ENCODE measurements at places on chromosomes 5 and 9. TPM values are rescaled to one million over a fixed set of nuclear protein-coding genes. Genes with fewer than 3 reads are reported as not detected.
A peak's percentile ranks its signal among the peaks of the same experiment; 100 is the strongest.

DNA sequence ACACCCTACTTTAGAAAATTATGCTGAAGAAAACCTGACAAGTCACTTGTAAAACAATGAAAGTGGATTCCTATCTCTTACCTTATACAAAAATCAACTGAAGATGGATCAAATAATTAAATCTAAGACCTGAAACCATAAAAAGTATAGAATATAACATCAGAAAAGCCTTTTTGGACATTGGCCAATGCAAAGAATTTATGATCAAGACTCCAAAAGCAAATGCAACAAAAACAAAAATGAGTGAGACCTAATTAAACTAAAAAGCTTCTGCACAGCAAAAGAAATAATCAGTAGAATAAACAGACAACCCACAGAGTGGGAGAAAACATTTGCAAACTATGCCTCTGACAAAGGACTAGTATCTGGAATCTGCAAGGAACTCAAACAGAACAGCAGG, 303.0 kb upstream of the CDH9 start:
- H3K36me3 ChIP-seq, result no peaks in the 10 kb centered on the region
- no peaks in the 10 kb centered on the region for H3K27me3 ChIP-seq
- H3K27ac ChIP-seq, result no peak overlapping the region
- DNase-seq, result no peak
- H3K4me3 ChIP-seq, result no peak overlapping the region
- no peaks in the 10 kb centered on the region for H3K4me1 ChIP-seq

TMEFF1 gene
- 2.4 TPM for polyA plus RNA-seq

DNA sequence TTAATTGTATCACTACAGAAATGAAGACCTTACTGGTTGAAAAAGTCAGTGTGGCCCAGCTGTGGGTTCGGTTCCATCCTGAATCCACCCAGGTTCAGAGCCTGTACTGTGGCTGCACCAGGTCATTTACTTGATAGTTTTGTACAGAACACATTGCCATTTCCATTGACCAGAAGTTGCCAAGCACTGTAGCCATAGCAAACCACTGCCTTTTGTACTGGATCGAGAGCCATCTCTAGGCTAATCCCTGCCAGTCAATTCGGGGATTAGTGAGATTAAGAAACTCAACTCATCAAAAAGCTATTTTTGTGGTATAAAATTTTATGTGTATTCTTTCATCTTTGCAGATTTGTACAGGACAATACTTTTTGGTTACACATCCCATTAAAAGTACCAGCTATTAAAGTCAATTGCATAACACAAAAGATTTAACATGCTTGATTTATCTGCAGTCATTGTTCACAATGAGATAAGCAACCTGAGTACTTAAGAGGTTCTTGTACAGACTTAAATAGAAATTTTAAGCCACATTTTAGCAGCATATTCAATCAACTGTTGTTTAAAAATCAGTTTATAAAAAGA, 108.5 kb upstream of the OTULINL start:
- H3K4me1 ChIP-seq, result no peaks in the 10 kb centered on the region
- no peak for DNase-seq
- H3K36me3 ChIP-seq, result peaks cover 72% of the 10 kb centered on the region
- H3K4me3 ChIP-seq, result no peak overlapping the region

DNA sequence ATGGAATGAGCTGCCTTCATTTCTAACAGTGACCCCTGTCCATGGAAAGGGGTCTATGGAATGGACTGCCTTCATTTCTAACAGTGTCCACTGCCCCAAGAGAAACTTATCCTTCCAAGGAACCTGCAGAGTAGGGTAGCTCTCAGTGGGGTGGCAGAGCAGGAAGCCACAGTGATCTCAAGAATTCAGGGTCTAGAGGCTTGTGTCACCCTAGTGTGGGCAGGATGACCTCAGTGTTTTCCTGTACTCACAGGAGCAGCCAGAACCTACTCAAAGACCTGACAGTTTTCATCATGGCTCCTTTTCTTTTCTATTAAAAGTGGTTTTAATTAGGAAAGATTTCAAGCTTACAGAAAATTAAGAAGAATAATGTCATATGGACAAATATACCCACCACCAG, 27.5 kb downstream of the SEC61B start:
- no peaks in the 10 kb centered on the region for H3K27me3 ChIP-seq
- DNase-seq, result no peak
- H3K36me3 ChIP-seq, result no peaks in the 10 kb centered on the region
- H3K27ac ChIP-seq, result no peak overlapping the region

AGXT2 gene
- polyA plus RNA-seq, result 33.8 TPM

DNA sequence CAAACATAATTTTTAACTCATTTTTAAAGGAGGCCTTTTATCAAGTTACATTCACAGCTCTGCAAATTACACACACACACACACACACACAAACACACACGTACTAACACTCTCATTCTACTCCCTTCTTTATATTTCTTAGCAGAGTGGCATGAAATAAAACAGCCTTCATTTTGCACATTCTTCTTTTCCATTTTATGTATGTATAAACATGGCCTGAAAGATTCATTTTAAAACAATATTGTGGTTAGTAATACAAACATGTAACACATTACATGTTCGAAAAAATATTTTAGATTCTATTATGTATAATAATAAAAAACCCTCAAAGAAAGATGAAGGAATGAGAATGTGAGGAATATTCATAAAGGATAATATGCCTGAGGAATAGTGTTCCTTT, 86.0 kb upstream of the ITGA2 start:
- no peak overlapping the region for H3K27ac ChIP-seq
- no peak for DNase-seq
- no peaks in the 10 kb centered on the region for H3K27me3 ChIP-seq
- no peaks in the 10 kb centered on the region for H3K4me1 ChIP-seq

DNA sequence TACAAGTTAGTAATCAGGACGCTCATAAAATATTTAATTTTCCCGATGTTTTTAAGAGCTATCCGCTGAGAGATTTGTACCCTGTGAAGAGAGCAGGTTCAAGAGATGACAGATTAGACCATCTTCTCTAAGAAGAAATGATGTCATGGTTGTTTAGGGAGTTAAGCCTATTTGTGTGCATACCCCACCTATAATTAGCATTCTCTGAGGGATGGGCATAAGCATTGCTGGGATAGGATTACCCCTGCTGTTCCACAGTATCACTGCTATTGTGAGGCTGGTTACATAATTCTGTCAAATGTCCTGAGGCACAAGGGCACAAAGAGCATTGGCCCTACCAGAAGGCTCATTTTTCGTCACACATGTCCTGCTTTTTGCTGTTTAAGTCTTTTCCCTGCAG, 687.0 kb downstream of the CETN3 start:
- no peaks in the 10 kb centered on the region for H3K4me1 ChIP-seq
- no peak overlapping the region for H3K4me3 ChIP-seq
- H3K36me3 ChIP-seq, result no peaks in the 10 kb centered on the region
- DNase-seq, result no peak

DDX4 gene
- 0.10 TPM for polyA plus RNA-seq

- H3K27me3 ChIP-seq, result no peaks in the 10 kb centered on the region
- no peak overlapping the region for H3K4me3 ChIP-seq
- no peak for DNase-seq
These were observed 45.7 kb upstream of the FRRS1L start for GRCh38 chr9:109212768-109213167.

- H3K4me1 ChIP-seq, result no peaks in the 10 kb centered on the region
- H3K27ac ChIP-seq, result peak overlapping the region; percentile 53
- peak; percentile 32 for DNase-seq
- no peaks in the 10 kb centered on the region for H3K36me3 ChIP-seq
These were observed 166.4 kb upstream of the SPRY4 start for GRCh38 chr5:142491270-142491669.

DNA sequence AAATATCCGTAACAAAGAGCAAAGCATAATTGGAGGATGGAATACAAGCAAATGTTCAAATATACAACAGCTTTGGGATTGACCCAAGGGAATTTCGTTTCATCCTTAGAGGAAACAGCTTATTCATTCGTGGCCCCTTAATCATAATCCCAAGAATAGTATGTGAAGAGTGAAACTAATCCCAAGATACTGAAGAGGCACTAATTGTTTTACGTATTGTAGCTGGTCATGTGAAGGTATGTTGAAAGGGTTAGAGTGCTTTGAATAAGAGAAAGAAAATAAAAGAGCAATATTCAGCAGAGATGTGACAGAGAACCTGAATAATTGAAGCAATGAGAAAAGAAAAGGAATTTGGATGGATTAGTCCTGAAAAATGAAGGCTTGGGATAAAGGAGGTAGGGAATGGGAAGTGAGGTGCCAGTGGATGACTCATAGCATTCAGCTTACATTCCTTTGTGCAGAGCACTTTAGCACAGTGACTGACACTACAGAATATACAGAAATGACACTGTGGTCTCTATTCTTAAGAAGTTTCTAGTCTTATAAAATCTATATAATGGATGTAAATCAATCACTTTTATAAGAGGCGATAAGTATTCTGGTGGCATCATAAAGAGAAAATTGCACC, 221.9 kb downstream of the TLR4 start:
- H3K36me3 ChIP-seq, result no peaks in the 10 kb centered on the region
- H3K27ac ChIP-seq, result no peak overlapping the region
- H3K4me1 ChIP-seq, result no peaks in the 10 kb centered on the region
- no peak overlapping the region for H3K4me3 ChIP-seq
- H3K27me3 ChIP-seq, result no peaks in the 10 kb centered on the region

- H3K27me3 ChIP-seq, result no peaks in the 10 kb centered on the region
- H3K4me1 ChIP-seq, result no peaks in the 10 kb centered on the region
- no peak overlapping the region for H3K4me3 ChIP-seq
- peaks cover 13% of the 10 kb centered on the region for H3K36me3 ChIP-seq
These were observed 61.3 kb downstream of the LHFPL2 start for GRCh38 chr5:78587081-78587774.

DNA sequence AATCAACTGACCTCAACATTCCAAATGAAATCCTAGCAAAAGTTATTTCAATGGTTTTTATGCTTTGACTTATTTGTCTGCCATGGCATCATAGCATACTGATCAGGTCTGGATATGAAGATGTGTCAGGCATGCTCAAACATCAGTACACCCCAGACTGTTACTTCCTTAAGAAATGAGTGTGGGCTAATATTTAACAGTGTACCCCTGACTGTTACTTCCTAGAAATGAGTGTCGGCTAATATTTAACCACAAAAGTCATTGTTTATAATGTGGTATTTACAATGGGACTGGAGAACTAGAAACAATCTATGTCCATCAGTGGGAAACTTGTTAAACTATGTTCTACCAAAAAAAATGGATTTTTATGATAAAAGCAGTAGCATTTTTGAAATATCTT, 38.1 kb upstream of the HNRNPA0 start:
- H3K4me3 ChIP-seq, result no peak overlapping the region
- peak; percentile 23 for DNase-seq
- H3K4me1 ChIP-seq, result peaks cover 12% of the 10 kb centered on the region

TYRP1 gene
- 0.37 TPM for polyA plus RNA-seq

GALT gene
- polyA plus RNA-seq, result 83.9 TPM

DNA sequence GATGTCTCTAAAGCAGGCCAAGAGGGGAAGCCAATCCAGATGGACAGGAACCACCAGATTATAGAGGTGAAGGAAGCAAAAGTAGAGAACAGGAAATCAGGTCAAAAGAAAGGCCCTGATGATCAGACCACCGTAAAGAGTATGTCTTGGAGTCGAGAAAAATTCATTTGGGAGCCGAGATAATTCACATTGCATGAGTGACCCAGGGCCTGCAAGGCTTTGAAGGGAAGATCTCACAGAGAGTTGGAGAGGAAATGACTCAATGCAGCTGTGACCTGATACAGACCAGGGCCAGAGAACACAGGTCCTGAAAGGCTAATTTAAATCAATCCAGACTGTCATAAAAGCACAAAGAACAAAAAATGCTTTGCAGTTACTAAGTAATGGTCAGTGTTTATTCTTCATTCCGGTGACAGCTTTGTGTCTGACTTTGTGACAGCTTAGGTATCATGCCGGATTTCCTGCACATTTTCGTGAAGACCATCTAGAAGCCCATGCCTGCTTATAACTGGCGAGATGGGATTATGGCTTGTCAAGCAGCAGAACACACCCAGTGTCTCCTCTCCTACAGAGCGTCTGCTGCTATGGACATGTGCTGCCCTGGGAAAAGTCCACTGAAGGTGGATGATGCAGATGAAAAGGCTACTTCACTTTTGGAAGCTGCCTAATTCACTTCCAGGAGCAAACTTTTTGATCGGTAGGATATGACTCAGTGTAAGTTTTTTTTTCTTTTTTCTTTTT, 5.8 kb upstream of the ACTBL2 start:
- H3K4me1 ChIP-seq, result no peaks in the 10 kb centered on the region
- H3K4me3 ChIP-seq, result no peak overlapping the region
- peaks cover 3% of the 10 kb centered on the region for H3K27me3 ChIP-seq

TMEM171 gene
- polyA plus RNA-seq, result 13.7 TPM

SPARC gene
- 935 TPM for polyA plus RNA-seq

- peak overlapping the region; percentile 83 for H3K4me3 ChIP-seq
- peaks cover 12% of the 10 kb centered on the region for H3K36me3 ChIP-seq
- peaks cover 5% of the 10 kb centered on the region for H3K4me1 ChIP-seq
- DNase-seq, result no peak
- peak overlapping the region; percentile 66 for H3K27ac ChIP-seq
These were observed 969 bp downstream of the CLK4 start for GRCh38 chr5:178625679-178626483.

DNA sequence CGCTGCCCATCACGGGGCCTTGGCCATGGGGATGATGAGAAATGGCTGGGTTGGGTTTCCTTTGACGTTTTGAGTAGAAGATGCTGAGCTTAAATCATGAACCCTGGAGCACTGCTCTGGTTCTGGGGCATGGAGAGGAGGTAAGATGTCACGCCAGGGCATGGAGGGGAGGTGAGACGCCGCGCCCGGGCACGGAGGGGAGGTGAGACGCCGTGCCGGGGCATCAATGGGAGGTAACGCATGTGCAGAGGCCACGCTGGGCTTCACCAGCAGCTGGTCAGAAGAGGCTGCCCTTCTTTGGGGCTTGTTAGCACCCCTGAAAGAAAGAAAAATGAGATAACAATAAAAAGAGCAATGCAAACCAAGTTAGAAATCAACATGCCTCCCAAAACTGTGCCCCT, 322.5 kb upstream of the IRX4 start:
- H3K4me1 ChIP-seq, result no peaks in the 10 kb centered on the region
- no peak overlapping the region for H3K4me3 ChIP-seq
- no peak for DNase-seq

PCDHGB2 gene
- polyA plus RNA-seq, result 1.0 TPM

GRCh38 chr5:143812085-143812705, at the start of gene HMHB1:
TSS of gene HMHB1 (plus strand) at chr5:143812161.
- no peak within 1 kb of the TSS for H3K4me3 ChIP-seq
- no peaks in the 10 kb centered on the region for H3K36me3 ChIP-seq
- H3K4me1 ChIP-seq, result no peaks in the 10 kb centered on the region
- H3K27me3 ChIP-seq, result no peaks in the 10 kb centered on the region
- no peak for DNase-seq

LCN1 gene
- polyA plus RNA-seq, result 0.09 TPM

SAXO1 gene
- 0.06 TPM for polyA plus RNA-seq

TRIM36 gene
- polyA plus RNA-seq, result 2.6 TPM

GRCh38 chr9:124352616-124353015, 62.6 kb downstream of the PSMB7 start:
- no peaks in the 10 kb centered on the region for H3K27me3 ChIP-seq
- no peak for DNase-seq
- H3K4me3 ChIP-seq, result no peak overlapping the region
- no peaks in the 10 kb centered on the region for H3K4me1 ChIP-seq

All from large intestine (tissue), 12 donors.